ENCODE measurements at places on chromosomes 7 and 10.

GRCh38 chr7:116862951-116863670 lies 724 bp downstream of the CAPZA2 start:
- DNase-seq, result peak; percentile 52

DNA sequence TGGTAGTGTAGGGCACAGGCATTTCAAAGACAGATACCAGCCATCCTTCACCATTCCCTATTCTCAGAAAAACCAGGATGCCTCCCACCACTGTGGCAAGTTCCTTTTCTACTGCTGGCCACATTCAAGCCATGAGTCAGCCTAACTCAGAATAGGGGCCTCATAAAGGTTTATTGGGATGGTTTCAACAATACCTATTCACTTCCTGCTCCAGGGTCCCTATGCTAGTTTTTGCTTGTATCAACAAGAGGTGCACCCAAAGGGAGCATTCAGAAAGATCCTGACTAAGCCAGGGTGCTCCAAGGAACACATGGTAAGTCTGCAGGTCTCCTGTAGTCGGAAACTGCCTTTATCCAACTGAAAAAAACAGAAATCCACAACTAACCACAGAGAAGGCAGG lies 76.9 kb upstream of the EGR2 start:
- DNase-seq, result no peak

DNA sequence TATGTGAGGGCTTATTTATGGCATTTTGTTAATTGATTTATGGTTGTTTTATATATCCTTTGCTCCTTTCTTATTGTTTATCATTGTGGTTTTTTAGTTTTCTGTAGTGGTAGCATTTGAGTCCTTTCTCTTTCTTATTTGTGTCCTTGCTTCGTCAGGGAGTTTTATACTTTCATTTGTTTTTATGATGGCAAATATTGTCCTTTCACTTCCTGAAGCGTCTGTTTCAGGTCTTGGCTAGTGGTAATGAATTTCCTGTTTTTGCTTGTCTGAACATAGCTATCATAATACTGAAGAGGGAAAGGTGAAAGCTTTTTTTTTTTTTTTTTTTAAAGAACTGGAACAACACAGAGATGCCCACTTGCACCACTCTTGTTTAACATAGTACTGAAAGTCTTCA lies 228.2 kb downstream of the ATRNL1 start:
- DNase-seq, result no peak

DNA sequence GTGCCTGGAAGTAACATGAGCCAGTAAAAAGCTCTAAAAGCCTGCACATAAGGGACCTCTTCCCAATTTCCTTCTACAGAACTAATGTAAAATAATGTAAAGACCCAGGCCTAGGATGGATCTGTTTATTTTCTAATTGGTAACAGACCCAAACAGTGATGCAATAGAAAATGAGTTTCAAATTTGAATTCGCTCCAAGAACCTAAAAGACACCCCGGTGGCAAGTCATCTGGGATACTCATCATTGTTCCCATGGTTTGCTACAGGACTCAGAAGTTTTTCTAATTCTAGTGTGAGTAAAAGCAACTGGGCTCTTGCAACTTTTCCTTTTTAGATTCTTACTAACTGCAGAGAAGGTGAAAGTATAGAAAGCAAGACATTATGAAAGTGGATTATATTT lies 271.3 kb upstream of the CACNA2D1 start:
- DNase-seq, result no peak

DNA sequence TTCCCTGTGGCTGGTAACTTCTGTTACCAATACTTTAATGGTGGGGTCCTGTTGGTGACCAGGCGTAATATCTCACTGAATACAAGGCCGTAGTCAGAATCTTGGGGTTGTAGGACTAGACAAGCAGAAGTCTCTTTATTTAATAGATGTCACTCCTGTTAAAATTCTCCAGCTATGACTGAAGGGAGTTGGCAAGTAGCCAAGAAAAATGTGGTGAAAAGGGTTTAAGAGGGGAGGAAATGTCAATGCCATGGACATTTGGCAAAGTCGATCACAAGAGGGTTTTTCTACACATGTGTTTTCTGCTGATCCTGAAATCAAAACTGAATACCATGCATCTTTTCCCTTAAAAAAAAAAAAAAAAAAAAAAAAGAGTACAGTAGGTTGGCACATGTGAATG lies 533.5 kb downstream of the AUTS2 start:
- DNase-seq, result no peak

- peak; percentile 23 for DNase-seq
These were observed 177.1 kb upstream of the SVIL start for GRCh38 chr10:29811751-29812427.

DNA sequence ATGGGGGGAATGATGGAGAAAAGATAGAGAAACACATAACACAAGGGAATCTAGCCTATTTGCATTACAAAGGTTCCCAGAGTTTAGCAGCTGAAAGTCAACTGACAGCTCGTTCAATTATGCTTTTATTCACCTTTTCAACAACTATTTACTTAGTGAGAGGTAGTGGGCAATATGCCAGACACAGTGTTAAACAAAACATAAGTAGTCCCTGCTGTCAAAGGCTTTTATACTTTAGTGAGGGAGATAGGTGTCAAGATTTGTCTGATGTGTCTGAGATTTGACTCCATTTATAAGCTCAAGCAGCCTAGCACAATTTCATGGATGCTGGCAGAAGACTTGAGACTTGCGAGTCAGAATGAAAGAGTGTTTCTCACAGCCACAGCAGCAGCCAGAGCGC lies 549.0 kb upstream of the VSTM2A start:
- DNase-seq, result no peak

- DNase-seq, result peak; percentile 89
These were observed 47.5 kb downstream of the GSDME start for GRCh38 chr7:24709585-24710360.

DNA sequence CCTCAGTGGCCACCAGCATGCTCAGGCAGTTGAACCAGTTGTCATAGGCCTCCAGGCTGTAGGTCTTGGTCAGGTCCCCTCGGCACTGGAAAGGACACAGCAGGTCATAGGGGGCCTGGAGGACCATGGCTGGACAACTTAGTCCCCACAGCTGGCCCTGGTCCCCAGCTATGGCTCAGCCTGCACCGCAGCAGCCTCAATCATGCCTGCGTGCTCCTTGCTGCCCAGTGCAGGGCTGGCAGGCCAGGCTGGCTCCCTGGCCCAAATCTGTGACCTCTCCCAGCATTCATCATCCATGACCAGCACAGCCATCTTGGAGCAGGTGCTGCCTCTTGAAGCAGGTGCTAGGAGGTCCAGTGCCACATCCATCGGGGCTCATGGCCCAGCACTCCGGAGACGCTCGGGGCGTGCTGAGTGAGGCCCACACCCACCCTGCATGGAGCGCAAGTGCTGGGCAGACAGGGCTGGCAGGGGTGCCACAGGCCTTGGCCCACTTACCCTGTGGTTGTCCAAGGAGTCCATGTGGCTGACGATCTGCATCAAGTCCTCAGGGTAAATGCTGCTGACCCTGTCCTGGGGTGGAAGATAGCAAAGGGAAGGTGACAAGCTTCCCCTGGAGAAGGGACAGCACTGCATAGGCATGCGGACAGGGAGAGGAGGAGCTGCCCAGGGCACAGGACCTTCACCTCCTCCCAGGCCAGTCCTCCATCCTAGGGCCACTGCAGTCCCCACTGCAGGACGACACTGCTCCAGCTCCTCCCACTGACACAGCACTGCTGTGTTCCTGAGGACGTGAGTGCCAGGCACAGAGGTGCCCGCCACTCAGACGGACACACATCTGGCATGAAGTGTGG lies 61.7 kb downstream of the CSGALNACT2 start:
- DNase-seq, result no peak

- DNase-seq, result no peak
These were observed 49.4 kb upstream of the LRRN3 start for GRCh38 chr7:111041577-111041976.

GRCh38 chr10:118800920-118801319 lies 46.1 kb upstream of the CACUL1 start:
- DNase-seq, result no peak

GRCh38 chr10:16662923-16663322 lies 141.2 kb upstream of the C1QL3 start:
- DNase-seq, result no peak

DNA sequence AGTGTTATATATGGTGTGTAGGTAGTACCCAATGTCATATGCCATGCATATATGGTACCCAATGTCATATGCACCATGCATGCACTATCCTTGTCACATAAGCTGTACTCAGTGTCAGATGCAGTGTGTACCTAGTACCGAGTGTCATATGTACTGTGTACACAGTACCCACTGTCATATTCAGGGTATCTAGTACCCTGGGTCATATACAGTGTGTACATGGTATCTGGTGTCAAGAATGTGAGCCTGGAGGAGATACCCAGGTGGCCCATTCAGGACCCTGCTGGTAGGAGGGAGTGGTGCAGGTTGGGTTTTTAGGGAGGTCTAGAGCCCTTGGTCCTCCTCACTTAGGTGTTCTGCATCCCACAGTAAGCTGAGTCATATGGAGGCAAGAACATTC lies 1.8 kb downstream of the ZMYND11 start:
- DNase-seq, result no peak

GRCh38 chr7:150778014-150778737 lies 22.0 kb downstream of the TMEM176B start:
- DNase-seq, result no peak

DNA sequence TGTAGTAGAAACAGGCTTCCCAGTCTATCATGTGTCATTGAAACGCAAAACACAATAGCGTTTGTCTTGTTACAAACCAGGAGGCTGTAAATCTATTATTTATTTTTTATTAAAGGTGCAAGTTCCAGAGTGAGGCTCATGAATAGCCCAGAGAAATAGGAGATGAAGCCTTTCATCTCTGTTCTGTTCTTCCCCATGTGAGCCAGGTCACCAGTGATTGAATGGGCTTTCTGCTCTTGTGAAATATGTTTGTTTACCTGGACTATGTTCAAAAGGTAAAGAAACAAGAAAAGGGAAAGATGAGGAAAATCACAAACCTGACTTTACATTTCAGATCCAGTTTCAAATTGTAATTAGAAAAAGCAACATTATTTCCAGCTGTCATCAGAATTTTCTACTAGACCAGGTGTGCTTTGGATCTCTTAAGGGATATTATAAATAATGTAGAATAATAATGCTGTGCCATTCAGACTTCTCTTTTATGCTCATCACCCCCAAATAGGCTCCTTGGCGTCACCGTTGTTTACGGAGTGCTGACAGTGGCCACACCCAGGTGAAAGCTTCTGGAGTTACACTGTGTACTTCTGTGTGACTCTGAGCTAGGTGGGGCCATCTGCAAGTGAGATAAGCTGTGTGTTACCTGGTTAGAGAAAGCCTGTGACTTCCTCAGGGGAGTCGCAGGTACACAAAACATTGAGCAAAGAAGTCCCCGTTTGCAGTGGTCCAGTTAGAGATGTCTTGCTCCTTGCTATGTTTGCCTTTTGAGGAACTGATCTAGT lies 274.9 kb downstream of the SDK1 start:
- DNase-seq, result no peak

GRCh38 chr7:4797858-4798705 lies 22.7 kb downstream of the AP5Z1 start:
- DNase-seq, result no peak

DNA sequence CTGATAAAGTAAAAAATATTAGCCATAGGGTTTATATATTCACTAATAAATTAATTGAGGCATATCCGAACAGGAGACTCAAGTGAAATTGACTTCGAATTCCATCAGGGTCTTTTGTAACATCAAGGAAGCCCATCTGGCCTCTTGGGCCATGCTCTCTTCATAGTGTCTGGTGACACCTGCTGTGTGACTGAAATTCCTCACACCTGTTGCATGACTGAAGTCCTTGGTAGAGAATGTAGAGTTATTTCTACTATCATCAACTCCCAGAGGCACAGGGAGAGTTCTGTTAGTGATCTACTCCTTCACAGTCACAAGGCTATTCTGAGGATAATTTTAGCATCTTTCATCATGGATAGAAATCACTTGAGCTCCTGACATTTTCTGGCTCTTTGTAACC lies 138.3 kb upstream of the LSM8 start:
- DNase-seq, result no peak

GRCh38 chr10:121338206-121338980 lies 259.9 kb downstream of the FGFR2 start:
- DNase-seq, result no peak

DNA sequence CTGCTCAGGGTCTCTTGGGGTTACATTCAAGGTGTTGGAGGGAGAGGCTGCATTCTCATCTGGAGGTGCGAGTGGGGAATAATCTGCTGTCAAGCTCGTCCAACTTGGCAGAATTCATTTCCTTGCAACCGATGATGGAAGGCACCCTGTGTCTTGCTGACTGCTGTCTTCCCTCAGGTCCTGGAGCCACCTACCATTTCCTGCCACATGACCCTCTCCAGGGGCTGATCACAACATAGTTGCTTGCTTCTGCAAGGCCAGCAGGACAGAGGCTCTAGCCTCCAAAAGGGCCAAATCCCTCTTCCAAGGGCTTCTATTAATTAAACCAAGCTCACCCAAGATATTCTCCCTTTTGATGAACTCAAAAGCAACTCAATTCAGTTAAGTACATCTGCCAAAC lies 14.2 kb upstream of the BRI3 start:
- no peak for DNase-seq

DNA sequence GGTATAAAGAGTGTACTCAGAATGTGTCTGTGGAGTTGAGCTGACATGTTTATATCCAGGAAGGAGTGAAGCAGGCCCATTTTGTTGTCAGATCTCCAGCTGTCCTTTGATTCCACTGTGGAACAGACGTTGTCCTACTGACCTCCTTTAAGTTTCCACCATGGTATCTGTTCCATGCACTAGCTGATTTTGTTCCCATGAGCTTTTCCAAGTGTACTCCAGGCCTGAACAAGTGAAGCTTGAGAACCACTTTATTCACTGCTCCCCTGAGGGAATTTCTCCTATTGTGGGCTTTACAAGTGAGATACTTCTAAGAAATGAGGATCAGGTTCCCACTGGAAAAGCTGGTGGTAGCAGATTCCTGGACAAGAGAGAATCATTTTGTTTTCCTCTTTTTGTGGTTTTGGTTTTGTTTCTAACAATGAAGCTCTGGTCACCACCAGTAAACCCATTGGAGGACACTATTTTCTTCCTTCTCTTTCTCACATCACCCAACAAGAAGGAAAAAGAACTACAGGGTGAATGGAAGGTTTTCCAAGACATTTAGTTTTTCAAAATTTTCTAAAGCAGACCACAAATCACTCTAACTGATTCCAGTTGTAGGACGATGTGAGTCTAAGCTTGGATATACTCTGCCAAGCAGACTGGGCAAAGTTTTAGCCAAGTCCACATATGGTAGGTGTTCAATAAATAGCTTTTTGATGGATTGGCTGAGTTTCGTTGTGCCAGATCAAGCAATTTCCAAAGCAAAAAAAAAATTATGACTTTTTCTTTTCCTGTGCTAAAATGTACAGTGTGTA lies 144.2 kb downstream of the JCAD start:
- no peak for DNase-seq

DNA sequence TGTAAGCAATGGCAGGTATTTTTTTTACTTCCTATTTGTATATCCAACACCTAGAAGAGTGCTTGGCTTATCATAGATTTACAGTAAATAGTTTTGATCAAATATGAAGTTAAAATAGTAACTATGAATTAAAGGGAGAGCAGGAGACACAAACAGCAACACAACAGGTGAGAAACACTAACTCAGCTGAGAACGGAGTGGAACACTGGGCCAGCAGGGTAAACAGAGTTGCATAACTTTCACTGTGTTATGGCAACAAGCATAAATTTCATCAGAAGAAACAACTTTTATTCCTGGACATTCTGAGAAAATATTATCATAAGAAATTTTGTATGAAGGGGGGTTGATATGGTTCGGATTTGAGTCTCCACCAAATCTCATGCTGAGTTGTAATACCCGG lies 52.2 kb upstream of the SMIM30 start:
- no peak for DNase-seq

Measured in pons (tissue), 1 donor.